ENCODE measurements at places on chromosomes 4 and X. TPM values are rescaled to one million over a fixed set of nuclear protein-coding genes. Genes with fewer than 3 reads are reported as not detected.

Gene MAGEA4
- not detected for total RNA-seq

GRCh38 chr4:1375761-1376322, 28.8 kb downstream of the UVSSA start:
- no peak for DNase-seq

DNA sequence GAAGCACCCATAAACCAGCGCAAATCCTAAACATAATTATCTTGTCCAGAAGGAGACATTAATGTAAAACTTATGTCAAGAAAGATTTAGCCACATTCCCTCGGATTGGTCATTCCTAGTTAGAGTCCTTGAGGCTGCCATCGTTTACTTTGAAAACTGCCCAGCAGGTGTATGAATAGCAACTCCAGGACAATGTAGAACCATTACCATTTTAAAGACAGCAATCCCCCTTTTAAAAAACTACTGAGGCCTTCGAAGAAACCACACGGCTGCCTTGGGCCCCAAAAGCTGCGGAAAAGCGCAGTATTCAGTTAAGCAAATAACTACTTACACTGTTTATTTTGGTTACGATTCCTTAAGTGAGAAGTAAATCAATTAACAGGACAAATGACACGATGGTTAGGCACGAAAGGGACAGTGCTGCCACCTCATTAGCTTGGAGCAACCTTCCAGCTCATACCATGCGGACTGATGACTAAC, 822 bp upstream of the SGMS2 start:
- no peak for DNase-seq

DNA sequence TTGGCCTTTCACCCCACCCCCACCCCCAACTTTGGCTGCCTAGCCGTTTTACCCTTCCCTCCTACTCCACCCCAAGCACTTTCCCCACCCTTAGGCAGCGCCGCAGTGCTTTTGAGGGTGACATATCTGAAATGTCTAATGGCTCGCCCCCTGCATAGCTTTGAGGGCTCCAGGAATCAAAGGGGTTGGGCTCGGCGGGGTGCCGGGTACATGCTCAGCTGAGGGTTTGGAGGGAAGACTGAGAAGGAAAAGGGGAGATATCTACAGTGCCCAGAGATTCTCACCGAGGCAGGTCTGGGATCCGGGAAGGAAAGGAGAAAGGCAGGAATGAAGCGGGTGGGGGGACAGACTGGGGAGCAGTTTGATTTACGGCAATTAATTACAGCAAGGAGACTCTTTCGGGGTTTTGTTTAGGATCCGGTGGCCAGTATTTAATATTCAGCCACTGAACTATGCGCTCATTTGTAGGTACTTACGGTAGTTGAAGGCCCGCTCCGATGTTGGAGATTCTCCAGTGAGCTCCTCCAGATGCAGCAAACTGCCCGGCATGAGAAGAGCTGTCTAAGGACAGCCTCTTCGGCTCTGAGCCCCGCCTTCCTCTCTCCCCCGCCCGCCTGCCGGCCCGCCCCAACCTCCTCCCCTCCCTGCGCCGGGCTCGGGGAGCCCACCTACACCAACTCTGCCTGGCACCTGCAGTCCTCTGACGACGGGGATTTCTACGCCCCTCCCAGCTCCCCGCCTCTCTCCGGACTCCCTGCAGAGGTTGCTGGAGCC, at the start of gene IGSF1:
TSS of gene IGSF1 (minus strand) at position 569 of the 774 bp plus-strand sequence. CDS start 2,632 bp downstream, outside the sequence.
- DNase-seq, result peak; percentile 31

GRCh38 chrX:46209037-46209436, 336.2 kb downstream of the ZNF674 start:
- DNase-seq, result no peak

DNA sequence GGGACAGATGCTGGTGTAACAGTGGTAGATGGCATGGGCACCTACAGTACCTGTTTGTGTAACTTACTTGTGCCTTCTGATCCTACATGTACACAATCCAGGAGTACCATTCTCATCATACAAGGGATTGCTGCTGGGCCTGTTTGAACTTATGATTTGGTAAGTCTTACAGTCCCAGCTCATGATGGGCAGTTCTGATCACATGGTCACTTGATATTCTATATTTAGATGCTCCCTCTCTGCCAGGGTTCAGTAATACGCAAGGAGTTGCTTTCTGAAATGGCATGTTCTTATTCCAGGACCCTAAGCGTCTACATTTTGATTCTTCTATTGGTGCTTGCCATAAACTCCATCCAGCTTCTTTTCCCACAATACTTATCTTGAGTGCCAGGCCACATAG, 54.4 kb upstream of the ATP6AP2 start:
- DNase-seq, result no peak

Gene HERC5
- total RNA-seq, result 0.95 TPM

- DNase-seq, result no peak
These were observed 63.3 kb downstream of the SEL1L3 start for GRCh38 chr4:25799522-25799921.
